ENCODE measurements at places on chromosomes 6 and 20. TPM values are rescaled to one million over a fixed set of nuclear protein-coding genes. Genes with fewer than 3 reads are reported as not detected.

ZSCAN31 gene
- total RNA-seq: 1.3 TPM

DNAH8 gene
- total RNA-seq: 0.10 TPM

MLN gene
- not detected for total RNA-seq

SLC35D3 gene
- 0.52 TPM for total RNA-seq

SFTA2 gene
- not detected for total RNA-seq

MYCT1 gene
- total RNA-seq: 2.5 TPM

NXT1 gene
- total RNA-seq: 69.5 TPM

MMUT gene
- 3.8 TPM for total RNA-seq

STK35 gene
- 30.2 TPM for total RNA-seq

LHFPL5 gene
- total RNA-seq: not detected
